Posterior cingulate gyrus (tissue), 11 donors: ENCODE measurements at places on chromosomes 13 and 19.

DNA sequence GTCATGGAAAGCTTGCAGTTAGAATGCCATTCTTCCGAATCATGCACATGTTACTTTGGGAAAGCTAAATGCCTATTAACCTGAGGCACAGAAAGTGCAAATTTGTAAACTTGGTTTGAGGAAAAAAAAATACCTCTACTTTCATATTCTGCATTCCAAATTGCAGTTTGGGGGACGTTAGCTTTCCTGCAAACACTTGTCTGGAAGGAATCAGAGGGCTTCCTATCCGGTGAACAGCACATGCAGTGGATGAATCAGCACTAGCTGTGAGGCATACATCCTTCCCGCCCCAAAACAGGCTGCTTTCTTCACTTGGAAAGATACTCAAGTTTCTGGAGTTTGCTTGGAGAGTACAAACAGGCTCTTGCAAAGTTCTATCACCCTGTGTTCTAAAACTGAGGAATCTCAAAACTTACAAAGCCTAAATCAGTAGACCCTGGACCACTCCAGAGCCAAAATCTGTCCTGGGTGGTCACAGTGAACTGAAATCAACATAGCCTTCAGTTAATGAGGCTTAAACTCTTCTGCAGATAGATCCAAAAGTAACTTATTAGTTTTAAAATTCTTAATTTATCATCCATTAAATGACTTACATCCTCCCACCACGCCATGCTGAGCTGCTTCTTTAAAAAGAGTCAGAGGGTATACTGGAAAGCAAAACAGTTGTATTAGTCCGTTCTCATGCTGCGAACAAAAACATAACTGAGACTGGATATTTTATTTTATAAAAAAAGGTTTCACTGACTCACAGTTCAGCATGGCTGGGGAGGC lies 802.3 kb upstream of the ARGLU1 start:
- DNase-seq, result no peak

DNA sequence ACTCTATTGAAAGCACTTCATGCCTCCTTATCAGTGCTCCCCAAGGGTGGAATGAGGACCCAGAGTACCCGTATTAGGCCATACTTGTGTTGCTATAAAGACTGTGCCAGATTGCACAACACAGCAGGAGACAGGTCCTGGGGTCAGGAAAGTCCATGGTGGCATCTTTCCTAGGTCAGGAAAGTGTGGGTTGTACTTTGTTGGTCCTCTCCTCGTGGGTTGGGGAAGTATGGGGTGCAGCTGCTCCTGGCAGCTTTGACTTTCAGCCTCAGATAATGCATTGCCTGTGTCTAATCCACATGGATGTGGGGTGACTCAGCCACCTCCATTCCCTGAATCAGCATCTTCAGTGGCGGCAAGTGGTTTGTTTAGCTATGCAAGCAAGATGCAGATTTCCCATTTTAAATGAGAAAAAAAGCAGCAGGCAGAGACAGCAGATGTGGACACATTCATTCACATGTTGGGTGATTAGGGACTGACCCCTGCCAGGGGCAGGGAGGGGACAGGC lies 8.4 kb upstream of the CYP2B6 start:
- no peak for DNase-seq

- DNase-seq, result no peak
These were observed 6.4 kb upstream of the LGALS13 start for GRCh38 chr19:39595950-39596349.

DNA sequence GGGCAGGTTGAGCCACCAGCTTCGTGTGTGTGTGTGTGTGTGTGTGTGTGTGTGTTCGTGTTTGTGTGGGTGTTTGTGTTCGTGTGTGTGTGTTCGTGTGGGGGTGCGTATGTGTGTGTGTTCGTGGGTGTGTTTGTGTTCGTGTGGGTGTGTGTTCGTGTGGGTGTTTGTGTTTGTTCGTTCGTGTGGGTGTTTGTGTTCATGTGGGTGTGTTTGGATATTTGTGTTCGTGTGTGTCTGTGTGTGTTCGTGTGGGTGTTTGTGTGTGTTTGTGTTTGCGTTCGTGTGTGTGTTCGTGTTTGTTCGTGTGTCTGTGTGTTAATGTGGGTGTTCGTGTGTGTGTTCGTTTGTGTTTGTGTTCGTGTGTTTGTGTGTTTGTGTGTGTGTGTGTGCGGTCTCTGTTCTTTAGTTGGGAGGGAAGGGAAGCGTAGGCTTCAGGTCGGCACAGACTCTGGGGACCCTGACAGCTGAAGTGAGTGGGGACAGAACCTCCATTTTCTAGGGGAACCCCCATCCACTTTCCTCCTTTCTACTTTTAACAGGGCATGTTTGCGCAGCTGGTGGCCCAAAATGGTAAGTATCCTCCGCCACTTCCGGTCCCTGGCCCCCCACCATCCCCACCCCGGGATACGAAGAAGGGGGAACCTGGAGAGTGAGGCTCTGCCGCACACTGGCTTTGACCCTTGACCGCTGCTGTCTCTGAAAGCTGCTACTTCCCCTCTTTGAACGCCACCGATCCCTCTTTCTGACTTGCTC lies 1.6 kb downstream of the TNFSF9 start:
- DNase-seq, result no peak

DNA sequence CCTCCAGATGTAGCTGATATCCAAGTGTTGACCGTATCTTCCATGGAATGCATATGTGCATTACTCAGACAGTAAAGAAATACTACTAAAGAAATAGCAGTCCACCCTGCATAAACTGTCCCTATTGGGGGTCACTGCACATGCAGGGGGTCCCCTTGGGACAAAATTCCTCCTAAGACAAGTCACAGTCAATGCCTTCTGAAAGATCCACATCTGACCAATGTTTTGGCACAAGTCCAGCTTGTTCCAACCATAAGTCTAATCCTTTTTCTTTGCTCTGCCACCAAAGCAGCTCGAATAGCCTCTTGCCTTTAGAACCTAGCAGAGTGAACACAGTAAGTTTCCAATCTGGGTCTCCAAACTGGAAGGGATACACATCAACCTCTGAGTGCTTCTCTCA lies 87.9 kb downstream of the DIAPH3 start:
- no peak for DNase-seq

DNA sequence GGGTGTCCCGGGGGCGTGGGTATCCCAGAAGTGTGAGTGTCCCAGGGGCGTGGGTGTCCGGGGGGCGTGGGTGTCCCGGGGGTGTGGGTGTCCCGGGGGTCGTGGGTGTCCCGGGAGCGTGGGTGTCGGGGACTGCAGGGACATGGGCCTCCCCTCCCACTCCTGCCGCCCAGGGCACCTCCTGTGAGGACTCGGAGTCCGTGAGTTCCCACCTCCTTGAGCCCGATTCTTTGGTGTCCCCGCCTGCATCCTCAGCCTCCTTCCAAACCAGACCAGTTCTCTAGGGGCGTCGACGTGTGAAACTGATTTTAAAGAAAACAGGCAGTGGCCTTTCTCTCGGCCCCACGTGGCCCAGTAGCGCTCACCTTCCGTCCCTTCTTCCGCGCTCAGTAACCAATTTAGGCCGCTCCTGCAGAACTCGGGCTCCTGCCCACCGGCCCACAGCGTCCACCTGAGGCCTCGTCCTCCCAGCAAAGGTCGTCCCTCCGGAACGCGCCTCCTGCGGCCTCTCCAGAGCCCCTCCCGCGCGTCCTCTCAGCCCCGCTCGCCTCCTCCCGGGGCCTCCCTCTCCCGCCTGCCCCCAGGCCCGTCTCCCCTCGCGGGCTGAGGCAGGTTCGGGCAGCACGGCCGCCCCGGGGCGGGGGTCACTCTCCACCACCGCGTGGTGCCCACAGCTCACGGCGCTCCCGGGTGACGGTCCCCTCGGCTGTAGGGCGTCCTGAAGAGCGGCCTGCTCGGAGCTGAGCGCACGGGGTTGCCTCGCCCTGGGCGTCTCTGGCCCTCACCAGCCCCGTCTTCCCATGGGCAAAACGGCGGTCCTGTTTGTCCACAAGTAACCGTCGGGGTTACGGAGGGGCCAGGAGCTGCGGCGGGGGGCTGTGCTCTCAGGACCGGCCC lies 3.8 kb downstream of the F7 start:
- DNase-seq, result peak; percentile 5

DNA sequence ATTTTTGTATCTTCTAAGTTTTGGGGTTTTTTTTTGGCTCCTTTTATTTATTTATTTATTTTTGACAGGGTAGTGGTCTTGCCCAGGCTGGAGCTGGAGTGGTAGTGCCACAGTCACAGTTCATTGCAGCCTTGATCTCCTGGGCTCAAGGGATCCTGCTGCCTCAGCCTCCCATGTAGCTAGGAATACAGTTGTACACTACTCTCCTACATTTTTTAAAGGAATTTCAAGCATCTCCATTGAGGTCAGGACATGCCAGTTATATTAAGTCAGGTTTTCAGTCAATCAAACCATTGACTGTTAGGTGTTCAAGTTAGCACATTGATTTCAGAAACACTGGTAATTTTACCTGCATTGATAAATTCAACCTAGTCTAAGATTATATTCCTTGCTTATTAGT lies 480.5 kb upstream of the SPRY2 start:
- no peak for DNase-seq
